Nucleus accumbens (tissue), 56 donors: ENCODE measurements at places on chromosomes 5 and 9.

DNA sequence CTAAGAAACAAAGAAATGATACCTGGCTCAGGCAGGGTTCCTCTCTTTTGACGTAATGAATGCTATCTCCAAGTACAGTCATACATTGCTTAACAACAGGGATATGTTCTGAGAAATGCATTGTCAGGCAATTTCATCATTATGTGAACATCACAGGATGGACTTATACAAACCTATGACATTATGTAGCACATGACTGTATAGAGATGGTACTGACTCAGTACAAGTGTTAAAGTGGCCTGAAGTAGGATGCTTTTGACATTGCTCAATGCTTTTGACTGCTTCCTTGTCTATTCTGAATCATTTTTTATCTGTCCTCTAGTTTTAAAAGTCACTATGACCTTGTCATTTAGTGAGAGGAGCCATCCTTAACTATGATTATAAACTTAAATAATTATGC is 147.6 kb downstream of the NR2F1-AS1 start:
- no peak for DNase-seq

- DNase-seq = no peak
Measured at GRCh38 chr5:173499471-173500212, 116.8 kb downstream of the BOD1 start.

DNA sequence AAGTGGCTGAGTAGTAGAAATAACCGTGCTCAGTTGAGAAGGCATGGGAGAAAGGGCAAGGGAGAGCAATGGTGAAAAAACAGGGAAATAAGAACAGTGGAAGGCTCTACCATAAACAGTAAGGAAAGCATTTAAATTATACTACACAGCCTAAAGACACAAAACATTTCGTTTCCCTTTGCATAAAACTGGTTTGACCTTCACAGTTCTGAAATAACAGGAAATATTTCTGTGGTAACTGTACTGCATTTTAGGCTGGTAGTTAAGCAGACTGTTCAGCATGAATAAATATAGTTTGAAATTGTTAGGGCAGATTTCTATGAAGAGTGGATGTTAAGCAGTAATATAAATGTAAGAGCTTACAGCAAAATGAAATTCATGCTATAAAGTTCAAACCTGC is 147.5 kb downstream of the CSNK1G3 start:
- DNase-seq = no peak

GRCh38 chr5:36861871-36862270 is 14.7 kb upstream of the NIPBL start:
- no peak for DNase-seq

- DNase-seq = no peak
Measured at GRCh38 chr5:133081703-133082102, 29.9 kb downstream of the HSPA4 start.

DNA sequence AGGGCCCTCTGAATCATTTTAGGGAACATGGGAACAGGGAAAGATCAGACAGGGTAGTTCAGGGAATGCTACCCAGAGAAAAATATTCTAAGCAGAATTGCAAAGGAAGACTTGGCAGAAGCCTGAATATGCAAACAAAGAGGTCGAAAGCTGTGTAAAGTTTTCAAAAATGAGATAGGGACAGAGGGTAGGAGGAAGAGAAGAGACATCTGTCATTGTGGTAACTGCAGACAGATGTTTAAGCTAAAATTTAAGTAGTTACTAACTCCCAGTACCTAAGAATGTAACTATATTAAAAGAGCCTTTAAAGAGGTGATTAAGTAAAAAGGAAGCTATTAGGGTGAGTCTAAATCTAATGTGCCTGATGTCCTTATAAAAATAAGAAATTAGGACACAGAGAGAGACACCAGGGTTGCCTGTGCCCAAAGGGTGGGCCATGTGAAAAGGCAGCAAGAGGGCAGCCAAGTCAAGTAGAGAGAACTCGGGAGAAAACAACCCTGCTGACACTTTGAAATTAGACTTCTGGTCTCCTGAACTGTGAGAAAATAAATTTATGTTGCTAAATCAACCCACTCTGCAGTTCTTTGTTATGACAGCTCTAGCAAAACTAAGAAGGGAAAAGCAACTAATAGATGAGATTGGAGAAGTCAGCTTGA is 1647.4 kb upstream of the C9orf72 start:
- no peak for DNase-seq
